ENCODE measurements at places on chromosomes 5 and 9.
A peak's percentile ranks its signal among the peaks of the same experiment; 100 is the strongest.

- no peak for DNase-seq
These were observed 175.8 kb downstream of the DCP2 start for GRCh38 chr5:113152380-113152740.

DNA sequence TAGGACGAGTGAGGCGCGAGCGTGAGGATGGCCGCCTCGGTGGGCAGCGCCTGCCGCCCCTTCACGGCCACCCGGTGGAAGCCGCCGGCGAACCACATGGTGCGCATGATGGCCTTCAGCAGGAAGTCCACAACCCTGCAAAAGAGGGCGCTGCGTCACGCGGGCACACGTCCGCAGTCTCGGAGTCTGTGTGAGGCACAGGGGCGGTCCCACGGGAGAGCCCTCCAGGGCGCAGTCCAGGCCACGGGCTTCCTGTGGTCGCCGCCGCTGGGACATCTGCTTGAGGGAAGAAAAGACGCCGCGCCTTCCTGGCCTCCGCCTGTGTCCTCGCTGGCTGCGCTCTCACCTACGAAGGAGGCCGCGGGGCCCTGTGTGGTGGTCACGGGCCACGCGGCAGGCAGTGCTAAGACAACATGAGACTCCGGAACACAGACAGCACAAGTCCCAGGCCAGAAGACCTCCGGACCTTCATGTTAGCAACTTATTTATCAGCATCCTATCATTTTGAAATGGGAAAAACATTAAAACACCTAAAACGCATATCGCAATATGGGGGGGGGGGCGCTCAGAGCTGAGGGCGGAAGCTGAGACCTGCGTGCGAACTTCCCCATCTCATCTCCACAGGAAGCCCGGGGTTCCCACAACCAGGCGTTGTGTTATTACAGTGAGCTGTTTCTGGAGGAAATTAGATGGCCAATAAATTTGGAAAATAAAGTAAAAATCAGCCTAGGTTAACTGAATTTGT, 28.8 kb downstream of the LPCAT1 start:
- DNase-seq: no peak

DNA sequence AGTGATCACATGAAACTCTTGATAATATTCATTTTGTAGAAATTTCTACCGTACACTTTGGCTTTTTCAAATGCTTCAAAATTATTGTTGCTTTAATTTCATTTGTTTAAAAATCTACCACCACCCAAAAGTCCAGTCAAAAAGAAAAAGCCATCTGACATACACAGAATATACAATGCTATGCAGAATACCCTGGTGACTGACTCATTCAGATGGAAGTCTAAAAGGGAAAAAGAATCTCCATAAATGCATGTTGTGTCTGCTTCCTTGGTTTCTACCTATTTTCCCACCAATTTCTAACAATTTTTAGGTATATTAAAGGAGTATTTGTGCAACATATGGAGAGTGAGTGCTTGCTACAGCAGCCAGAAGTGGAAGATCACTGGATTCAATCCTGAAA, 9.3 kb upstream of the RAPGEF6 start:
- no peak for DNase-seq

- no peak for DNase-seq
These were observed 243.6 kb upstream of the HAPLN1 start for GRCh38 chr5:83964271-83964670.

DNA sequence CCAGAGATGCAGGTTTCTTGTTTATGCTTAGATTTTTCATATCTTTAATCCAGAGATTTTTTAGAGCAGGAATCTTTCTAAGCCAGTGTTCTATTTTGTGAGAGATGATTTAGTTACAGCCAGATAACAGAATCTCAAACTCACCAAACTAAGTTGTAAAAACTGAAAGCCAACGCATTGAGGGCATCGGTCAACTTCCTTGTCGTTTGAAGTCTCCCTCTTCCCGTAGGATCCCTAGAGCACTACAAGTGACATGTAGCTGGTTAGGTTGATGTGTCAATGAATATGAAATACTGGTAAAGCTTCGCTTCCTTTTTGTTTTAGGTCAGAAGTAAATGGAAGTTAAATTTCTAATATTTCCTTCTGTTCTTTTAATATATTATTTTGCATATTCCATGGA, 139.6 kb downstream of the YIPF5 start:
- DNase-seq: no peak

DNA sequence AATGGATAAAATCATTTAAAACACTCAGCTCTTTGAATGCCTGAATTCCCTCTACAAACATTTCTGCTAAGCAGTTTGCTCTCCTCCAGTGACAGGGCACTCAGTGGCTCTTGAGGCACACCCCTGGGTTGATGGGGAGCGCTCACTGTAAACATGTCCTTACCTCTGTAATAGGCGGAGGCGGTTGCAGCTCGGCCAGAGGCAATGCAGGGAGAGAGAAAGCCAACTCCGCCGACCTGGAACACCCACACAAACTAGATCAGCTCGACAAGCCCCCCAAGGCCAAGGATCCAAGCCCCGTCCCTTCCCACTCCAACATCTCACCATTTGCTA, 329 bp downstream of the CDC23 start:
- DNase-seq: peak; percentile 61

DNA sequence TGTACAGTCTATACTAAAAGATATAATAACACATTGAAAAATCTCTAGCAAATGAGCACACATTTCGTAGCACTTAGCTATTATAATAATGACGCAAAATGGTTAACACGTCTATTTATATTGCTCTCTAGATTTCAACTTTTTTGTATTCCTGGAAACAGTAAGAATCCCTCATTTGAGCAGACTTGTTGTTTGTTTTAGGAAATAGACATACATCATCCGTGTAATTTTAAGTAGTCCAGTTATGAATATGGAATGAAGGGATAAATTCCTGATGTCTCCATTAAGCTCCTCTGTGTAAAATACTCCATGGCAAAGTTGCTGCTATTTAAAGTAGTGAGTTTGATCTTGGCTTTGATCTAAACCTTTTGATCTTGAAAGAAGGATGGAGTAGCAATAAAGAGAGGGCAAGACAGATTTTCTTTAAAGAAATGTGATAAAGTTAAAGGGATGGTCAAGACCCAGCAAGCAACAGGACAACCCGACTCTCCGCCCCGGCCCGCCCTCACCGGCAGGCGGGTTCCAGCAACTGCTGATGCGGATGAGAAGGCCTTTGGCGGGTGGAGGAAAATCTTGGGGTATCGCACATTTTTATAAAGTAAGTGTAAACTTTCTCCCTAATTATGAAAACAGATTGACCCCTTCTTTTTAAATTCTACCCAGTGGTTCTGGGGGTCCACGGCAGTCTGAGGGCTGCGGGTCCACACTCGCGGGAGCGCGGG, 277.4 kb downstream of the AOPEP start:
- peak; percentile 74 for DNase-seq

DNA sequence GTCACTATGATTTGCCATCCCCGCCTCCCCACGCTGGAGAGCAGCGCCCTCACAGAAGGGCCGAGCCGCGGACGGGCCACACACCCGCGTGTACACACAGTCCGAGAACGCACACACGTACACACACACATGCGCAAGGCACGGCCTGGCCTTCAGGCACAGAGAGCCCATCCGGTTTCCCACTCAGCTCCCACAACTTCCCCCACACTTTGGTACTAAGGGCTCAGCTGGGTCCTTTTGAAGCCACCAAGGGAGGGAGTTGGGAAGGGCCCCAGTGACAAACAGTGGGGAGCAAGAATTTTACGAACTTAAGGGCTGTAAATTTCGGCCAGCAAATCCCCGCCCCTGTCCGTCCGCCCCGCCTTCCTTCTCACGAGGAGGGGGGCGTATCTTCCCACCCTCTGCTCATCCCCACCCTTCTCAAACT, 133.3 kb upstream of the HAND1 start:
- peak; percentile 48 for DNase-seq

DNA sequence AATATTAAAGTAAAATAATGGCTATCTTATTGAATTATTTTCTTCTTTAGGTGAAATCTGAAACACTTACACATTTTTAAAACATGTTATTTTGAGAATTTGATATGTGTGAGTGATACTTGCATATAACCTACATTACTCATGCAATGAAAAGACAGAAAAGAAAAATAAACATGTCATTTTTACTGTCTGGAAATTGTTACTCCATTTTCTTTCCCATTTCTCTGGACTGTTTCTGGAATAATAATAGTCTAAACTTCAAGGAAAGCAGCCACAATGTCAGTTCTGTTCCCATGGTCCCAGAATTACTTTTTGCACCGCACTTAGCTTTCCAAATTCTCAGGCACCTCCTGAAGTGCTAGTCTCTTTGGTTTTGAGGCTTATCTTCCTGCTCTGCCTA, 145.5 kb downstream of the PRR16 start:
- DNase-seq: no peak

DNA sequence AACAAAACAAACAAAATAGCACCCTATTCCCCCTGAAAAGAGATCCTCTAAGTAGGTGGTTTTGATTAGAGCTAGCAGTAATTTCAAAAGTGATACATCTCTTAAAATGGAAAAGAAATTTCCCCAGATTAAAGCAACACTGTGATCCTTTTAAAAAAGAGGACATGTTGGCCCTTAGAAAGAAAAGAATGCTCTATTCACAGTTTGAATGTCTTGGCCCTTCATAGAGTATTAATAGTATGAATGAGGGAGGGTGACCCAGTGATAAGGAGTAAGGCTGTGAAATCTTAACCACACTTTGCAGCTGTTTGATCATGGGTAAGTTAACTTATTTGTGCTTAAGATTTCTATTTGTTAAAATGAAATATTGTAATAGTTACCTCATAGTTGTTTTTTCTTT, 467.7 kb upstream of the MEF2C start:
- no peak for DNase-seq

DNA sequence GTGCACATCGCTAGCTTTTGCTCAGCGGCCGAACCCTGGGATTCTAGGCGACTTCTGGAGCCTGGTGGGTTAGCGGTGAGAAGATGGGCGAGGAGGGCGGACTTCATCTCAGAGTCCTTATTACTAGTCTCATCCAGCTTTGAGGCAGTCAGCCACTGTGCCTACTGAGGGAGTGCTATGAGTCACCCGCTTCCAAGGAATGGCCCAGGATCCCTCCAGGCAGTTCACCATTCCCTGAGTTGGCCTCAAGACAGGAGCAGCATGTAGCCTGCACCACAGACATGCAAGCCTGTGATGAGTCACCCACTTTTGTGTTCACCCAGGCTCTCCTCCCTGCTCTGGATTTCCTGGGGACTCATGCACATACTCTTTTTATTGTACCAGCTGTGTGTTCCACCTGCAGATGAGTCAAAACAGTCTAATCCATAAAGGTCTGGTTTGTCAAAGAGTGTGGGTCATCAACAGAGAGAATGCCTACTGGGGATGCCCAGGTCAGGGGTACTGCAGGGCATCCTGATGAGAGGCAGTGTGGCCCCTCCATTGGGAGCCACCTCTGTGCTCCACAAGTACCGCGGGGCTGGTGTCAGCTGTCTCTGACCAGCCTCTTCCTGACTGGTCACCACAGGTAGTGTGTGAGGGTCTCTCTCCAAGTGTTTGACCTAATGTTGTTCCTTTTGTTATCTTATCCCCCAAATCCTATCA, 20.2 kb downstream of the SLC22A5 start:
- peak; percentile 38 for DNase-seq

DNA sequence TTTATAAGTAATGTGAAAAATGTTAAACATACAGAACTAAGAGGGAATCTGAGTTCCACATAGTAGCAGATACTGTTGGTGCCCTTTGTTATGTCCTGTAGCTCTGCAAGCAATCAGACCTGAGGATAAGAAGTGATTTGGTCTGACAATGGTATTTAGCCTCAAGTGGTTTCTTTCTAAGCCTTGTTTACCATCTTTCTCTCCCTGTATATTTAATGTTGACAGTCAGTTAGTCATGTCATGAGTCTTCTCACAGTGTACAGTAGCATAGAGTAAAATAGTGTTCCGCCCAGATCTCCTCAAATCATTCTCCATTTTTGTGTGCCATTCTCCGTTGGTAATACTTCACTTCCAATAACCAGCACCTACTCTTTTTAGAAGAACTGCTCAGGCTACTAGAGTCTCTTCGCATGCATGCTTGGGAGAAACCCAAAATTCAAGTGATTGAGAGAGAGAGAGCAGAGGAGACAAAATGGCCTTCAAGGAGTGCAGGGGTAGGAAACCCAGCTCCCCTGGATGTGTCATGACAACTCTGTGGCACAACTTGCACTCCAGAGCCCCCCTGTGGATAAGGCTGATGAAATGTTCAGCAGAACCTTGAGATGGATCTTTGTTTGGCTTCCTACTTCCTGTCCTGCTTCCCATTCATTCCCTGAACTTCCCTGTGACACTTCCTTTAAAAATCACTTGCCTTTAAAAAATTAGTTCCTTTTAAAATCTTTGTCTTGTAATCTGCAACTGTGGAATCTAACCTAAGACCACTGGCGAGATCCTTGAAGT, 129.2 kb upstream of the FST start:
- DNase-seq: no peak

- no peak for DNase-seq
These were observed 115.6 kb downstream of the CETN3 start for GRCh38 chr5:90293931-90294330.

DNA sequence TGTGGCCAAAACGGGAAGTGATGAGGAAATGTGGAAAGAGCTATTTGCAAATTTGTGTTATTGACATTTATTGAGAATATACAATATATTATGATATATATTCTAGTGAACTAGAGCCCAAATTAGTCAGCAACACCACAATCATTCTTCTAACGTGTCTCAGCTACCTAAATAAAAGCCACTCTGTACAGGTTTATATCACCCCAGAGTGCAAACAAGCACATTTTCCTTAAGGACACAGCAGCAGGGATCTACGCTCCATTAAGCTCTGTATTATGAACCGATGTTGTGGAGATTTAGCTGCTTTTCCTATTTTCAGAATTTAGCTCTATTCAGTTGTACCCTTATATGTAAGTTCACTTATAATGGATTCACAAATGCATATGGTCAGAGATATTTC, 77.9 kb downstream of the CDH18 start:
- DNase-seq: no peak

DNA sequence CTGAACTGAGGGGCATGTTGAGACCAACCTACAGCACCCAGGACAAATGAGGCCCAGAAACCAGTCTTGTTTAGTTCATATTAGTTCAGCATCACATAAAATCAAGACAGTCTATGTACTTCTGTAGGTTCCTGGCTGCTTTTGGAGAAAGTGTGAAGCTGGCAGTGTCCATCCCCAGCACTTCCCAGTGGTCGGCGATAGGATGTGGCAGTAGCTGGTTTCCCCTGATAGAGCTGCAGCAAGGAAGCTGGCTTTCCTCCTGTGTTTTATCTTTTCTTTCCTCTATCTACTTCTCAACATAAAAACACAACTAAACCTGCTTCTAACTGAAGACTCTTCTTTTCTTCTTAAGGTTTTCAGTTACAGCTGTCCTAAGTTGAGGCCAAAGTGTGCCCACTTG, 43.0 kb upstream of the SLC46A2 start:
- no peak for DNase-seq
